ENCODE measurements at places on chromosomes 4 and X. TPM values are rescaled to one million over a fixed set of nuclear protein-coding genes. Genes with fewer than 3 reads are reported as not detected.

Gene FAM120C
- total RNA-seq: 12.8 TPM

GRCh38 chr4:183905593-183906488 lies 734 bp downstream of the STOX2 start:
- DNase-seq: no peak
- peaks cover 2% of the 10 kb centered on the region for H3K36me3 ChIP-seq
- H3K27me3 ChIP-seq: peaks cover 80% of the 10 kb centered on the region
- peaks cover 2% of the 10 kb centered on the region for H3K4me1 ChIP-seq
- H3K4me3 ChIP-seq: no peak overlapping the region

Gene DNAAF6
- not detected for total RNA-seq

DNA sequence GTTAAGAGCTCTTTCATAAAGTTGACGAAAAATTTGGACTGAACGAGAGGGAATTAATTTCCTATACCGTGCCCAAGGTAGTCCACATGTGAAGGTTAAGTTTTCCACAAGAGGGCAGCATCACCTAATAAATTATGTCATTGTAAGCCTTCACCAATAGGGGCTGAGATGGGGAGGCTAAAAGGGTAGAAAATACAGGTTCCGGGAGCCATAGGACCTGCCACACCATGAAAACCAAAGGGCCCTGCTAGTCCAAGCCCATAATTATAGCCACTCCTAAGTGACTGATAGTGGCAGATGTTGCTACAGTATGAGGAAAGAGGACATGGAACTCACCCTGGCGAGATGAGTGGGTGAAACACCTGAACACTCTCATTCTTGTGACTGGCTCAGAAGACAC lies 122.2 kb downstream of the SHROOM4 start:
- no peaks in the 10 kb centered on the region for H3K4me1 ChIP-seq
- no peaks in the 10 kb centered on the region for H3K36me3 ChIP-seq
- no peak for DNase-seq
- no peak overlapping the region for H3K4me3 ChIP-seq

DNA sequence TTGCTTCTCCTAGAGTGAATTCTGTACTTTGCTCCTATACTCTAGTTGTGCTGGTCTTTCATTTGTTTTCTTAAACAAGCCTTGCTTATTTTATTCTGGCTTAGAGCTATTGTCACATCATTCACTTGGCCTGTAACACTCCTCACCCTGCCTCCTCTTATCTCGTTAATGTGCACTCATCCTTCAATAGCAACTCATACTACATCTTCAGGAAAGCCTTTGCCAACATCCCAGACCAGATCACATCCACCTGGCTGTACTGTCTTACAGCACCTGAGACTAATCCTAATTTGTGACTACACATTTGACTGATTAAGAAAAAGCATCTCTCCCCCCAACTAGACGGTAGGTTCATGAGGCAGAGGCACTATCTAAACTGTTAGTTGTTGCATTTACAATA lies 80.8 kb downstream of the SLC7A11 start:
- no peaks in the 10 kb centered on the region for H3K27me3 ChIP-seq
- DNase-seq: no peak
- H3K36me3 ChIP-seq: peaks cover 1% of the 10 kb centered on the region
- no peak overlapping the region for H3K4me3 ChIP-seq
- no peaks in the 10 kb centered on the region for H3K4me1 ChIP-seq
- no peak overlapping the region for H3K27ac ChIP-seq

- no peaks in the 10 kb centered on the region for H3K4me1 ChIP-seq
- no peak overlapping the region for H3K4me3 ChIP-seq
- H3K36me3 ChIP-seq: no peaks in the 10 kb centered on the region
- H3K27me3 ChIP-seq: no peaks in the 10 kb centered on the region
Measured at GRCh38 chr4:27931584-27931983, 1070.9 kb downstream of the STIM2 start.

Gene SSX2B
- not detected for total RNA-seq

Gene CD38
- 151 TPM for total RNA-seq

Gene SULT1B1
- total RNA-seq: 0.26 TPM

Gene CSAG3
- total RNA-seq: 1.4 TPM

- H3K36me3 ChIP-seq: no peaks in the 10 kb centered on the region
- no peak overlapping the region for H3K27ac ChIP-seq
- no peak for DNase-seq
- peaks cover 10% of the 10 kb centered on the region for H3K4me1 ChIP-seq
Measured at GRCh38 chrX:39324233-39324930, 523.1 kb downstream of the MID1IP1 start.

DNA sequence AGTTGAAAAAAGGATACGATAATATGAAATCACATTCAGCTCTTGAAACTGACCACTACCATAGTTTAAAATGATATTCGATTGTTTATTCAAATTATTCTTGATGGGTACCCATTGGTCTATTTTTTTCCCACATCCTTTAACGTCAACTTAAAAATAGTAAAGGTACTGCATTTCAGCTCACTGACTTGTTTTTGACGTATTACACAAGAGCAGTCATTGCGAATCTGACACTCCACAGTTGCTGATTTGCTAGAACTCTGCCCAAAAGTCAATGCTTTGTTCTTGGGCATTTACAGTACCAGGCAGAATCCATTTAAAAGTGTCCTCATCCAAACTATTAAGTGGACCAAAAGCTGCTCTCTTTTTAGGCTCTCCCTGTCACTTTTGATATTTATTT lies 1.2 kb upstream of the PDS5A start:
- H3K4me3 ChIP-seq: peak overlapping the region; percentile 23
- H3K36me3 ChIP-seq: peaks cover 16% of the 10 kb centered on the region
- no peak overlapping the region for H3K27ac ChIP-seq
- peaks cover 30% of the 10 kb centered on the region for H3K4me1 ChIP-seq

Gene KLB
- total RNA-seq: not detected

GRCh38 chr4:82741188-82741587 lies 57.4 kb downstream of the SCD5 start:
- DNase-seq: no peak
- H3K27me3 ChIP-seq: peaks cover 3% of the 10 kb centered on the region
- H3K27ac ChIP-seq: no peak overlapping the region
- no peaks in the 10 kb centered on the region for H3K4me1 ChIP-seq
- no peaks in the 10 kb centered on the region for H3K36me3 ChIP-seq
- H3K4me3 ChIP-seq: no peak overlapping the region

Gene VCX3A
- not detected for total RNA-seq

DNA sequence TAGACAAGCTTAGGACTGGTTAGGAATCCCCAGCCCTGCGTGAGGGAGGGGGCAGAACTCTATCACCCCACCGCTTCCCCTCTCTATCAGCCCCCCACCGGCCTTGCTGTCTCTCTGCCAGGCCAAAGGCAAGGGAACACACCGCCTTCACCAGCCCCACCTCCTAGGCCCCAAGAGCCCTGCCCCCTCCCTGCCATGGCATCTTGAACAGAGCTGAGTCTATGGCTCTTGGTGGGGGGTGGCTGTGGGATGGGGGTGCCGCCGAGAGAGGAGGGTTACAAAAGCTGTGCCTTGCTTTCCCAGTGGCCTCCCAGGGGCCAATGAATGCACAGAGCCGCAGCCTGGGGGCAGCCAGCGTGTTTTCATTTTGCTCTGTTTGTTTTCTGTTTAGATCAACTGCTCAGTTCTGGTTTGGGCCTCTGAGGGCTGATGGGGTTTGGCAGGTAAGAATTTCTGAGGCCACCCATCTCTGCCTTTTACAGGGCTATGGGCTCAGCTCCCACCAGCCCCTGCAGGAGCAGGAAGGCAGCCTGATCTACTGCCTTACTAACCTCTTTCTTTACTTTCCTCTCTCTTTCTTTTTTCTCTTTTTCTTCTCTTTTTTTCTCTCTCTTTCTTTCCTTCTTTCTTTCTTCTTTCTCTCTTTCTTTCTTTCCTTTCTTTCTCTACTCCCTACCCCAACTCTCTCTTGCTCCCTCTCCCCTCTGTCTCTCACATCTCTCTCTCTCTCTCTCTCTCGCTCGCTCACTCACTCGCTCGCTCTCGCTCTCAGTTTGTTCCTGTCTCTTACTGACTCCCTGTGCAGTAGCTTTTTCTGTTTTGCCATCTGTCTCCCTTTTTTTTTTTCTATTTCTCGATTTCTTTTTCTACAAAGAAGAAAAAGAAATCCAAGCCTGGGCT lies 128.3 kb downstream of the PJA1 start:
- no peaks in the 10 kb centered on the region for H3K4me1 ChIP-seq
- no peak overlapping the region for H3K4me3 ChIP-seq
- no peaks in the 10 kb centered on the region for H3K36me3 ChIP-seq
- H3K27me3 ChIP-seq: no peaks in the 10 kb centered on the region
- no peak for DNase-seq

DNA sequence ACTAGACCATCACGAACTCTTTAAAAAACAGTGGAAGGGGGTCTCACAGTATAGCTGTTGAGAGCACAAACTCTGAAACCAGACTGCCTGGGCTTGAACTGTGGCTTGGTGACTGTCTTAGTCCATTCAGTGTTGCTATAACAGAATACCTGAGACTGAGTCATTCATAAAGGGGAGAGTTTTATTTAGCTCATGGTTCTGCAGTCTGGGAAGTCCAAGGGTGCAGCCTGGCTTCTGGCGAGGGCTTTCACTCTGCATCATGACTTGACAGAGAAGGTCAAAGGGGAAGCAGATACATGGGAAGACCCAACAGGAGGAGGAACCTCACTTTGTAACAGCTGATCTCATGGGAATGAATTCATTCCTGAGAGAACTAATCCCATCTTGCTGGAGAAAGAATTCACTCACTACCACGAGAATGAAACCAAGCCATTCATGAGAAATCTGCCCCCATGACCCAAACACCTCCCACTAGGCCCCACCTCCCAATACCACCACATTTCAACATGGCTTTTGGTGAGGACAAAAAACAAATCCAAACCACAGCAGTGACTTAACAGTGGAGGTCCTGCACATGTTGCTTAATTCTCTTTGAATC lies 116.7 kb upstream of the STOX2 start:
- no peak overlapping the region for H3K27ac ChIP-seq
- no peaks in the 10 kb centered on the region for H3K36me3 ChIP-seq
- no peaks in the 10 kb centered on the region for H3K4me1 ChIP-seq
- no peak for DNase-seq
- peaks cover 20% of the 10 kb centered on the region for H3K27me3 ChIP-seq

Gene SMARCA1
- not detected for total RNA-seq

GRCh38 chr4:184988611-184989010 lies 29.7 kb upstream of the HELT start:
- no peak overlapping the region for H3K27ac ChIP-seq
- H3K4me1 ChIP-seq: no peaks in the 10 kb centered on the region
- no peak overlapping the region for H3K4me3 ChIP-seq
- H3K27me3 ChIP-seq: peaks cover 4% of the 10 kb centered on the region
- H3K36me3 ChIP-seq: no peaks in the 10 kb centered on the region
- no peak for DNase-seq

GRCh38 chrX:39476604-39477021 lies 621.1 kb downstream of the BCOR start:
- DNase-seq: no peak
- no peaks in the 10 kb centered on the region for H3K4me1 ChIP-seq
- no peaks in the 10 kb centered on the region for H3K27me3 ChIP-seq
- H3K36me3 ChIP-seq: no peaks in the 10 kb centered on the region
- H3K27ac ChIP-seq: no peak overlapping the region
- no peak overlapping the region for H3K4me3 ChIP-seq

DNA sequence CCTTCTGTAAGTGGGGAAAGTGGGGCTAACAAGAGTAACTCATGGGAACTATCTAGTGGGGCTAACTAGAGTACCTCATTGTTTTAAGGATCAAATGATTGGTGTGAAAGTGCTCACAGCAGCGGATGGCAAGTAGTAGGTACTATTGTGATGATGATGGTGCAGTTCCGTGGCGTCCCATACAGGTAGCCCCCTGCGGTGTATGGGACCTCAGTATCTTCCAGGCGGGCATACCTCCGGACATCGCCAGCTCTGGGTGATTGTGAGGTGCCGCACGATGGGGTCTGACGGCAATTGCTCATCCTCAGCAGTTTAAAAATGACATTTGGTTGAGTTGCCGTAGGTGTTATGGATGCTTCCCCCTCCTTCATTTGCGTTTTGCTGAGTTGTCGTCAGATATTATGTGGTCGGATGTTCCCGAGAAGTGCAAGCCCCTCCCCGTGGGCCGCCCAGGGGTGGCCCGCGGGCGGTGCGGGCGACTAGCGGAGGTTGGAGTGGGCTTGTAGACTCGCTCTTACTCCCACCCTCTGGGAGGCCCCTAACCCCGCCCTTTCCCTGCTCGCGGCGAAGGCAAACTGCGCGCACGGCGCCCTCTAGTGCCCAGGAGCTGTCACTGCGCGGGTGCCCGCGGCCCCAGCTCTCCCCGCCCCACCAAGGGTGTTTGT lies 18.3 kb upstream of the GPR101 start:
- no peaks in the 10 kb centered on the region for H3K36me3 ChIP-seq
- peaks cover 13% of the 10 kb centered on the region for H3K4me1 ChIP-seq
- peak overlapping the region; percentile 54 for H3K27ac ChIP-seq
- H3K4me3 ChIP-seq: peak overlapping the region; percentile 78
- DNase-seq: peak; percentile 84
